ENCODE measurements at places on chromosomes 1 and 21.
A peak's percentile ranks its signal among the peaks of the same experiment; 100 is the strongest.

- no peak for DNase-seq
Observed at GRCh38 chr1:108063703-108064102, 98.7 kb upstream of the VAV3 start.

DNA sequence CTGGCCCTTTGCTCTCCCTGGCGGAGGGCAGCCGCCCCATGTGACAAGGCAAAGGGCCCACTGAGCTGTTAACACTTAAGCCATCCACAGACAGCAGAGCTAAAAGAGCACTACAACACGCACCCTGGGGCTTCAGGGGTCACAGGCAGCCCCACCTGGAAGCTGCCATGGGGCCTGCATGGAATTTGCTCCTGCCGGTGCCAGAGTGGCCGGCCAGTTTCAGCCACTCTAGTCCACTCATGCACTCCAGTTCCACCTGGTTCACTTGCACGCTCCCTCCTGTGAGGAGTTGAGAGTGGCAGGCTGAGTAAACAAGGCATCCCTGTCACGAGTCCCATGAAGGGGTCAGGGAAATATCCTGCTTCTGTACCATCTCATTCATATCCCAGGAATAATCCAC lies 55.3 kb downstream of the RIMS3 start:
- no peak for DNase-seq

DNA sequence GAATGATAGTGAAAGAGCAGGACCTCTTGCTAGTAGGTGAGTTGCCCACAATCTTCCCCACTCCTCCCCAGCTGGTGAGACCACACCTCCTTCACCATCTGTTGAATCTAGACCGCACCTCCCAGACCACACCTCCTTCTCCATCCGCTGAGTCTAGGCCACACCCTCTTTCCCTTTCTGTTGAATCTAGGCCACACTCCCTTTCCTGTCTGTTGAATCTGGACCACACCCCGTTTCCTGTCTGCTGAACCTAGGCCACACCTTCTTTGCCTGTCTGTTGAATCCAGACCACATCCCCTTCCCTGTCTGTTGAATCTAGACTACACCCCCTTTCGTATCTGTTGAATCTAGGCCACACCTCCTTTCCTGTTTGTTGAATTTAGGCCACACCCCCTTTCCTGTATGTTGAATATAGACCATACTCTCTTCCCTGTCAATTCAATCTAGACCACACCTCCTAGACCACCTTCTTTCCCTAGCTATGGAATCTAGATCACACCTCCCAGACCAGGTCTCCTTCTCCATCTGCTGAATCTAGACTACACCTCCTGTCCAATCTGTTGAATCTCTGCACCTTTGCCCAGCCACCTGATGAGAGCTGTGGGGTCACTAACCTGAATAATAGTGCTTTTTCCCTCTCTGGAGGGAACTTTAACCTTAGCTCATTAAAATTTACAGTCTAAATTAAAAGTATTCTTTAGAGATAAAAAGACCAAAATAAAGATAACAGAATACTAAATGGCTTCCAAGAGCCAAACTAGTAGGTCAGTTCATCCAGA lies 116.3 kb downstream of the DAB1 start:
- DNase-seq, result peak; percentile 29

DNA sequence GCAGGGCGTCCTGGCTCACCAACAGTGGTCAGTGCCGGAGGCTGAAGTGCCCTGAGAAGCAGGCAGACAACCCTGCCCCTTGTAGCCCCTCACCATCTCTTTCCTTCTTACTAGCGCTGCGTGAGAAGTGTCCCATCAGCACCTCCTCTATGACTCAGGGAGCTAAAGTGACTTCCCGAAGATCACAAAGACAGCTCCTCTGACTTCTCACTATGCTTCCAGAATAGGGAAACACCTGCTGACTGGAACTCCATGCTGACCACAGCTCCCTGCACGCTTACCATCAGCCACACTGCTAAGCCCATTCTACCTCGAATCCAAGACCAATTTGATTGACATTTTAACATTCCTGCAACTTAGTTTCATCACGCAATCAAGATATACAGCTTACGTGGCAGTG lies 92.8 kb downstream of the JAK1 start:
- no peak for DNase-seq

- no peak for DNase-seq
Observed at GRCh38 chr1:79323239-79324025, 316.9 kb upstream of the ADGRL4 start.

- DNase-seq, result no peak
Observed at GRCh38 chr1:110345480-110345879, 6.3 kb downstream of the RBM15 start.

DNA sequence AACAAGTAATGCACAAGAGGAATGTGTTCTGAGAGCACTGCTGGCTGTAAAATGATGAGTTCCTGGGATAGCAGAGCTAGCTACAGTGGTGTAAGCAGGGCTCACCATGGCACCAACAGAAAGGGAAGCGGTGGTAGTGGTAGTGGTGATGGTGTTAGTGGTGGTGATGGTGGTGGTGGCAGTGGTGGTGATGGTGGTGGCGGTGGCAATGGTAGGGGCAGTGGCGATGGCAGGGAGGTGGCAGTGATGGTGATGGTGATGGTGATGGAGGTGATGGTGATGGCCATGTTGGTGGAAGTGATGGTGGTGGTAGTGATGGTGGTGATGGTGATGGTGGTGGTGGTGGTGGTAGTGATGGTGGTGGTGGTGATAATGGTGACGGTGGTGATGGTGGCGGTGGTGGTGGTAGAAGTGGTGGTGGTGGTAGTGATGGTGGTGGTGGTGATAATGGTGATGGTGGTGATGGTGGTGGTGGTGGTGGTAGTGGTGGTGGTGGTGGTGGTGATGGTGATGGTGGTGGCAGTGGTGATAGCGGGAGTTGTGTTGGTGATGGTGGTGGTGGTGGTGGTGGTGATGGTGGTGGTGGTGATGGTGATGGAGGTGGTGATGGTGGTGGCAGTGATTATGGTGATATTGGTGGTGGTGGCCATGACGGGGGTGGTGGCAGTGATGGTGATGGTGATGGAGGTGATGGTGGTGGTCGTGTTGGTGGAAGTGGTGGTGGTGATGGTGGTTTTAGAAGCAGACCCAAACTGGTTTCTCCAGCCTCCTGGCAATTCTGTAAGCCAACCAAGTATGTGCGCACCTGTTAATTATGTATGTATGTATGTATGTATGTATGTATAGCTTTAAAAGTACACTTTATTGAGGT lies 254.1 kb downstream of the TRABD2B start:
- DNase-seq, result no peak

- no peak for DNase-seq
Observed at GRCh38 chr21:25717491-25718147, 17.1 kb downstream of the ATP5PF start.

- no peak for DNase-seq
Observed at GRCh38 chr21:45332415-45332814, 44.7 kb upstream of the POFUT2 start.

GRCh38 chr1:218670875-218671274 lies 325.7 kb downstream of the TGFB2 start:
- DNase-seq, result no peak

GRCh38 chr1:36966242-36966641 lies 68.1 kb downstream of the GRIK3 start:
- no peak for DNase-seq

- DNase-seq, result no peak
Observed at GRCh38 chr1:20047096-20047495, 22.9 kb upstream of the PLA2G5 start.

- DNase-seq, result no peak
Observed at GRCh38 chr21:34511181-34511580, 829 bp downstream of the KCNE1 start.

GRCh38 chr1:201766131-201766866 lies 62.7 kb upstream of the IPO9 start:
- no peak for DNase-seq

GRCh38 chr1:112878321-112878720 lies 77.7 kb downstream of the SLC16A1 start:
- no peak for DNase-seq

DNA sequence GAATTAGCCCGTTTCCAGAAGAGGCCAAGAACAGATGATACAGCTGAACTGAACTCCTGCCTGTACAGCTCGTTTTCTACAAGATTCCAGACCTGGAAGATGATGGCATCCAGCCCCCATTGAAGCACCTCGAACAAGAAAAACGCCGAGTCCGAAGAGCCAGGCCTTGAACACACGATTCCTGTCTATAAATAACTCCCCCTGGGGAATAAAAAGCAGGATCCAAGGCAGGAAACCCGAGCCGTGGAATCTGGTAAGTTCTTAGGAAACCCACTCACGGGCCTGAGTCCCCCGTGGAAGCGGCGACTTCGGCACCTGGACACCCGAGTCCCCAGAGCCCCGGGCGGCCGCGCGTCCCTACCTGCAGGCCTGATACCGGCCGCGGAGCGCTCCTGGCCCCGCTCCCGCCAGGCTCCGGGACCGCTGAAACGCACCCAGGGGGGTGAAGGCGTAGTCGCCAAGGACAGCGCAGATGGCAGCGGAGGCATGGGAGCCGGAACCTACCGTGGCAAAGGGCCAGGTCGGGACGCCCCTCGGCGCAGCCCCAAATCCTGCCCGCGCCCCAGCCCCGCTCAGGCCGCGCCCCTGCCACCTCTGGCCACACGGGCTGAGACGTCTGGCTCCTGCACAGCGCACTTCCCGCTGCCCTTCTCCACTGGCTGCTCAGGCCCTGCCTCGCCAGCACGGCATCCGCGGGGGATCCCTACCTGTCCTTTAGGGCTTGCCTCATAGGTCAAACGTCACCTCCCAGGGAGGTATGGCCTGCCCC lies 14.0 kb upstream of the HLCS start:
- no peak for DNase-seq

DNA sequence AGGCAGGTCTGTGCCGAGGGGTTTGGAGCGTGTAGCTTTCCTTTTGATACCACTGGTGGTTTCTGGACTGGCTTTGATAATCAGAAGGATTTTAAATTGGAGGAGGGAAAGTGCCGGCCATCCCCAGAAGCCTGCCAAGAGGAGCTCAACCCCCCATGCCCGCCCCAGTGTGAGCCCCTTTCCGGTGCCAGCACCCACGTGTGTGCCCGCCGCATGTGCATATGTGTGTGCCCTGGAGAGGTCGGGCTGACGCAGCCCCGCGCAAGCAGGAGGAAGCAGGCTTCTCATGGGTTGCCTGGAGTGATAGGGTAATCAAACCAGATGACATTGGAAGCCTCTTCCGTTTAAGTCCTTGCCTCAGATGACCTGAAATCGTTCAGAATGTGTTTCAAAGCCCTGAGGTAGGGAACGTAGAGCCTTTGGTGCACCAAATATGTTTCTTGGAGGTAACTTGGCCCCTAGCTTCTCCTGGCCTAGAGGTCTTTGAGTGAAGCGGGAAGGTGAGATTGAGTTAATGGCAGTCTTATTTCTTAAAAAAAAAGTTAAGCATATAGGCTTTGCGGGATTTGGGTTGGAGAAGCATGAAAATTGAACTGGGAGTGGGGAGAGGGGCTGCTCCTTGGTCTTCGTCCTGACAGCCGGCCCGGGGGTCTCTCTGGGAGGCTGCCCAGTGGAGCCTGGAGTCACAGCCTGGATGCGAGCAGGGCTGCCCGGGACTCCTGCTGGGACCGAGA lies 34.1 kb upstream of the ARHGEF16 start:
- no peak for DNase-seq

GRCh38 chr21:25396135-25396711 lies 211.1 kb downstream of the MRPL39 start:
- no peak for DNase-seq

DNA sequence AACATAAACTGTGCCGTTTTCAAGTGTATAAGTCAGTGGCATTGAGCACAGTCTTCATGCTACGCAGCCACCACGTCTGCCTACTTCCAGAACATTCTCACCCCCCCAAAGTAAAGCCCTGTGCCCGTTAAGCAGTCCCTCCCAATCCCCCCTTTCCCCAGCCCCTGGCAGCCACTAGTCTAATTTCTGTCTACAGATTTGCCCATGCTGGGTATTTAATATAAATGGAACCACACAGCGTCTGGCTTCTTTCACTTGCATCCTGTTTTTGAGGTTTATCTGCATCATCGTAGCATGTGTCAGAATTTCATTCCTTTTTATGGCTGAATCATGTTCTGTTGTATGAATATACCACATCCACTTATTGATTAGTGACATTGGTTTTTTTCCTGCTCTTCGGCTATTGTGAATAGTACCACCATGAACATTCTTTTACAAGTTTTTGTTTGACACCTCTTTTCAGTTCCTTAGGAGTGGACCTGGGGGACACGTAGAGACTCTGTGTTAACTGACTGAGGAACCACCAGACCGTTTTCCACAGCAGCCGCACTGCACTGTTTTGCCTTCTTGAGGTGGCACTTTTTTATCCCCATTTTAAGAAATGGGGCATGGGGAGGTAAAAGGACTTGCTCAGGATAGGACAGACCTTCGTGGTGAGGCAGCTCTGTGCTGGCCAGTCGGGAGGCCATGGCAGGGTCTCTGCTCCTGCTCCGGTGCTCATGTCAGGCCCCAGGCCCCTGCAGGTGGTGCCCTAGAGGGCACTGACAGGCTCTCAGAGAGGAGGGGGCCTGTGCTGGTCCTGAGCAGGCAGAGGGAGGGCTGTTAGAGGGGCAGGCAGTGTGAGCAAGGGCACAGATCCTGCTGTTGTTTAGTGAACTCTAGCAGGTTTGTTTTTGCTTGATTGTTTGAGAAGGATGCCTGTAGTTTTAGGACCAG lies 123.8 kb downstream of the PCBP3 start:
- DNase-seq, result no peak

Measured in stimulated activated CD8-positive, alpha-beta memory T cell treated with anti-CD3 and anti-CD28 coated beads, Interleukin-12 subunit alpha, Interleukin-12 subunit beta, amount 100 ng/mL, for 1 hour (primary cell).